Left lung (tissue), 14 donors: ENCODE measurements at places on chromosomes 2 and 18. TPM values are rescaled to one million over a fixed set of nuclear protein-coding genes. Genes with fewer than 3 reads are reported as not detected.

DNA sequence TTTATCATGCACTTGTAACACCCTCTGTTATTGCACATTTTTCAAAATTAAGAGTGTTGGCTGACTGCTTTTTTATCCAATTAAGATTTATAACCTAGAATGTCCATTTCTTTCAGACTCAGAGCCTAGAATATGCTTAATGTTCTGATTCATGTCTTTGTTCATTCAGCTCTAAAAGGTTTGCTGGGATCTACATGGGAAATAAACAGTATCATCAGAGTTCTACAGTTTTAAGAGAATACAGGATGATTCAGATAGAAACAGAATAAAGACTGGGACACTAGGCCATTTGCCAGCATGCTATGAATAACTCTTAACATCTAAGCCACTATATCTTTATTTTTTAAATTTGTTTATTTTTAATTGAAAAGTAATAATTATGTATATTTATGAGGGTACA lies 713.7 kb upstream of the CHAC2 start:
- no peak for DNase-seq

DNA sequence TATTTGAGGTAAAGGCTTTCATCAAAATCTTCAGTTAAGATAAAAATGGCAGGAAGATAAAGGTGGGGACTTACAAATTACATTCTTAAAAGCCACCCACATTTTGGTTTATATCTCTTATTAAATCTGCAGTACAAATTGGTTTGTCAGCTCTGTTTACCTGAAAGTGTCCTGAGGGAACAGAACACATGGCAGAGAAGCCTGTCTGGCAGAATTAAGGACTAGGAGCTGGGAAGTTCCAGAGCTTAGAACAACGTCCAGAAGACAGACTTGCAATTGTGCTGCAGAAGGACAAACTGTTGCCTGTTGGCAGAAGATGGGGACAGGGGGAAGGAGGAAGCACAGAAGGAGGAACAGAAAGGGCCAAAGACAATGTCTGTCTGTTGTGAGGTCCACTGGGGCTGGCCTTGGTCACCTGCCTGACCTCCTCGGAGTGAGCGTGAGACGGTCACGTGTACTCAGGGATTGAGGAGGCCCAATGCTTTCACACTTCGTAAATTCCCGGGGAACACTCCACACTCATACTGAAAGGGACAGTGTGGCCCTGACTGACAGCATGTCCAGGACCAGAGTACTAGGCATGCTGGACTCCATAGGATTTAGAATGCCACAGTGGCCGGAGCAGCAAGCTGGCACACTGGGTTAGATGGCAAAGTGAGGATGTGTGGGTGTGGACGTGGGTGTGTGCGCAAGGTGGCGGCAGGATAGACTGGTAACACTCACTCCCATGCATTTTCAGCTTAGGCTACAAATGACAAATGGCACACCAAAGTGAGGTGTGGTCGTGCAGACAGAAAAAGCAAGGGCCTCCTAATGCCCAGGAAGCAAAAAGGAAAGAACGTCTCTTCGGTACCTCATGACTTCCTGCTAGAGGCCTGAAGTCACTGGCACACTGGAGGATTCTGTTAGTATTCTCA lies 210.9 kb upstream of the REV1 start:
- DNase-seq = no peak

DNA sequence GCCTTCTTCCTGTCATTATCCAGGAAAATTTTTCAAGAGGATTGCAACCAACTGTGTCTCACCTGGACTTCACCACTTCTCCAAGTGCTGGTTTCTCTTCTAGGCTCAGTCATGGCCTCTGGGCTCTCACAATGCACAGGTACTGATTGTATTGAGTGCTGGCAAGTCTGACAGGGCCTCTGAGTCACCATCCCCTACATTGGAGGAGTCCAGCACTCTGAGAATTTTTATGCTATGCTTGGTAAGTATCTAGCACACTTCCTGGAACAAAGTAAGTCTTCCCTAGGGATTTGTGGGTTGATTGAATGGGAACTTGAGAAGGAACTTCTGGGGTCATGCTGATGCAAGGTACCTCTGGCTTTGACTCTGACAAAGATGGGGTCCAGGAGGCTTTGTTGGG lies 147.2 kb upstream of the CELF4 start:
- no peak for DNase-seq

ABCG5 gene
- polyA plus RNA-seq = 0.45 TPM

SPP2 gene
- not detected for polyA plus RNA-seq
